ENCODE measurements at places on chromosomes 3 and 15.

- DNase-seq: no peak
These were observed 406.3 kb downstream of the SOX2 start for GRCh38 chr3:182118066-182118465.

- no peak for DNase-seq
These were observed 256.2 kb upstream of the IL12A start for GRCh38 chr3:159732172-159733111.

- no peak for DNase-seq
These were observed 28.7 kb downstream of the SIDT1 start for GRCh38 chr3:113560831-113561623.

GRCh38 chr15:22895465-22896190 is 57.2 kb downstream of the NIPA2 start:
- DNase-seq: peak; percentile 44

All from stimulated activated CD4-positive, alpha-beta T cell treated with anti-CD3 and anti-CD28 coated beads, Interleukin-15, amount 100 ng/mL, for 48 hours (primary cell).